Effector memory CD4-positive, alpha-beta T cell (primary cell): ENCODE measurements at places on chromosomes 4 and X.

- no peak for DNase-seq
Observed at GRCh38 chr4:74014332-74014731, 15.9 kb upstream of the CXCL5 start.

- DNase-seq: no peak
Observed at GRCh38 chr4:6278801-6279197, 9.1 kb downstream of the WFS1 start.

GRCh38 chr4:15550491-15550890 is 80.8 kb downstream of the CC2D2A start:
- no peak for DNase-seq

- no peak for DNase-seq
Observed at GRCh38 chr4:137361756-137362470, 170.4 kb downstream of the PCDH18 start.

DNA sequence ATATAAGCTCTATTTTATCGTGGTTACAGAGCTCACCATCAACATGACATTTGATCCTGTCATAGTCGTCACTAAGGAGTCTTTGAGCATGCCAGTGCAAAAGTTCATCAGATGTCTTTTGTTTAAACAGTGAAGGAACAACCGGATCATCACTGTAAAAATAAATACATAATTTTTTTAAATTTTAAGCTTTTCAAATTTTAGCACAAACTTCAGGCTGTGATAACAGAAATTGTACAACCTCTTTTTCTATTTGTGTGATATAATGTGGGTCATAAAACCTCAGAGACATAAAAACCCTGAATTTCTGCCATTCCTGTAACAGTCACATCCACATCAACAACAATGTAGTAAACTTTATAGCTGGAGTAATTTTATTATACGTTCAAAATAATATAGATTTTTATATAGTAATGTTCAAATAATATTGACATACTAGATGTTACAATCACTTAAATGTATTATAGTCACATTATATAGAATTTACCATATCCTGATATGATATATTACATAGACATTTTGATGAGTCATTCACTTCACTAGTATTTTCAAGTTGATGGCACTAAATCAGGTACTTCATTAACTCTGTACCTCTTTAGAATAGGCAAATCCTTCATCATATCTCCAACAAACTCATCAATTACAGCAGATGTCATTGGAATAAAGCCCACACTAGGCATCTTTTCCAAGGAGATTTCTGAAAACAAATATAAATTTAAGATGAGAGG is 47.7 kb downstream of the DDX60L start:
- no peak for DNase-seq

DNA sequence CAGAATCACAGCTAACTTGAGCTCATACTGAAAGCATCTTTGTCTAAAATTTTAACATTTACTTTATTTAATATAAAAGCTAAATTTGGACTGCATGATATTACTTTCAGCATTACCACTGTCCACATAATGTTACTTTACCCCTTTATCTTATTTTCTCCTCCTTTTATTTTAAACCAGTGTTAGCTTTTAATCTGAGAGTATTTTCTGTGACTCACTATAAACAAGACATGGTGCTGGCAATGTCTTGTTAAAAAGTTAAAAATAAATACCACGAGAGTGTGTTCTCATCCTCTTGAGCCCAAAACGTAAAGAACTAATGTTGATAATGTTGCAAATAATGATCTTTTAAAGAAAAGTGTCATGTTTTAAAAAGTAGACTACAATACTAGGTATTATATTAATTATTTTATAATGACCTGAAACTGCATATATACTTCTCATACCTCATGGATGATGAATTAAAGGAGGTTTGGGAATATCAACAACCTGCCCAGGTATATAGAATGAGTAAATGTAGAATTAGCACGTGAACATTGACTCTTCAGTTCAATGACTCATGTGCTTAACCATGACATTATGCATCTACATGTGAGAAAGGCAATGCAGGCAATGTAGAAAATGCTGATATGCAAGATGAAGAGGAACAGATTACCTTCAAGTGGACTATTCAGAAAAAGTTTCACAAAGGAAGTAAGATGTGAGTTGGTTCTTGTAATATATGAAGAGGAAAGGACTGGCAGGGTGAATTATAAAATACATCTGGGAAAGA is 454.1 kb upstream of the ADGRL3 start:
- no peak for DNase-seq

- DNase-seq: no peak
Observed at GRCh38 chr4:69044247-69044646, 52.0 kb upstream of the UGT2B7 start.

- DNase-seq: no peak
Observed at GRCh38 chr4:108849611-108850168, 86.8 kb upstream of the ETNPPL start.

- DNase-seq: no peak
Observed at GRCh38 chr4:43238585-43238984, 346.1 kb downstream of the GRXCR1 start.

GRCh38 chr4:76790377-76790776 is 107.6 kb downstream of the SOWAHB start:
- no peak for DNase-seq

GRCh38 chr4:157128395-157128794 is 52.4 kb downstream of the GLRB start:
- no peak for DNase-seq

GRCh38 chr4:101019941-101020401 is 327.4 kb downstream of the PPP3CA start:
- no peak for DNase-seq

GRCh38 chr4:123788577-123788976 is 392.0 kb downstream of the SPRY1 start:
- no peak for DNase-seq

- DNase-seq: no peak
Observed at GRCh38 chrX:56943264-56943663, 52.1 kb downstream of the SPIN3 start.

DNA sequence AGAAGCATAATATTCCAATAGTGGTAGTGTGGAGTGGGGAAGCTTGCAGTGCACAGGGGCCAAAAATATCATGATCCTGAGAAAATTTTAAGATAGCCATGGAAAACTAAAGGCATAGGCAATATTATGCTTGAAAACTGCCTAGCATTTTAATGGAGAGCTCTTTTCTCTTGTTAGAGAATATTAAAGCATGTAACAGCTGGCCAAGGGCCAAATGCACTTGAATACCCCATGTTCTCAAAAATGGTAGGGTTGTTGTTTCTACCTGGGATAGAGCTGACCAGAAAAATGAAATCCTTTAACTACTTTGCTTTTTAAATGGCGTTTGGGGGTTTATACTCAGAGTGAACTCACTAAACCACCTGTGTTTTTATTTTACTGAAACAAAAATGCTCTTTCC is 739.6 kb upstream of the SLIT2 start:
- no peak for DNase-seq

GRCh38 chrX:118153270-118153669 is 36.7 kb upstream of the KLHL13 start:
- no peak for DNase-seq

GRCh38 chr4:159390648-159391047 is 287.8 kb downstream of the RAPGEF2 start:
- DNase-seq: no peak

GRCh38 chr4:743463-744211 is 38.0 kb downstream of the PCGF3 start:
- DNase-seq: no peak

DNA sequence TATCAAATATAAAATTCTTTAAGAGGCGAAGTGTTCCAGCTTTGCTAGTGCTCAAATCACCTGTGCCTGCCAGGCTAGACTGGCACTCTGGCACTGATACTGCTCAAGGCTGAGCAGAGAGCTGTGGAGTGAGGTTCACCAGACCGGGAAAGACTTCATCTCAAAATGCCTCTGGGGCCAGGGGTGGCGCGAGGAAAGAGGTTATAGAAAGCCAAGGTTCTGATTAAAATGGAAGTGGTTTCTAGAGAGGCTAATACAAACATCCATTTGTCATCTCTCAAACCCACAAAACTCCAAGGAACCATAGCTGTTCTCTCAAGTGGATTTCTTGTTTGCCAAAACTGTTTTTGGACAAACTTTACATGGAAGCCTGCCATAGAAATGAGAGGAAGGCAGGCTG is 41.5 kb downstream of the F11 start:
- no peak for DNase-seq

GRCh38 chr4:30028826-30029225 is 691.3 kb upstream of the PCDH7 start:
- no peak for DNase-seq
